Astrocyte (in vitro differentiated cells and primary cell): ENCODE measurements at places on chromosomes 13 and 19. TPM values are rescaled to one million over a fixed set of nuclear protein-coding genes. Genes with fewer than 3 reads are reported as not detected.

FARSA gene
- total RNA-seq, result 76.7 and 80.4 TPM in 2 replicates

CEACAM7 gene
- not detected in 2 replicates for total RNA-seq

ZNF568 gene
- 5.5 and 5.9 TPM in 2 replicates for total RNA-seq

LILRA1 gene
- total RNA-seq, result not detected in 2 replicates

CASP14 gene
- total RNA-seq, result not detected in 2 replicates

SIAH3 gene
- 0.07 TPM in 1 of 2 replicates, not detected in the other for total RNA-seq

MTIF3 gene
- total RNA-seq, result 29.6 and 32.7 TPM in 2 replicates

PTGIR gene
- total RNA-seq, result 0.50 and 0.52 TPM in 2 replicates

MAB21L1 gene
- 2.0 and 2.9 TPM in 2 replicates for total RNA-seq
